Stimulated activated CD8-positive, alpha-beta memory T cell treated with anti-CD3 and anti-CD28 coated beads, Interleukin-7, amount 100 ng/mL, for 1 hour (primary cell): ENCODE measurements at places on chromosomes 3 and 15.

DNA sequence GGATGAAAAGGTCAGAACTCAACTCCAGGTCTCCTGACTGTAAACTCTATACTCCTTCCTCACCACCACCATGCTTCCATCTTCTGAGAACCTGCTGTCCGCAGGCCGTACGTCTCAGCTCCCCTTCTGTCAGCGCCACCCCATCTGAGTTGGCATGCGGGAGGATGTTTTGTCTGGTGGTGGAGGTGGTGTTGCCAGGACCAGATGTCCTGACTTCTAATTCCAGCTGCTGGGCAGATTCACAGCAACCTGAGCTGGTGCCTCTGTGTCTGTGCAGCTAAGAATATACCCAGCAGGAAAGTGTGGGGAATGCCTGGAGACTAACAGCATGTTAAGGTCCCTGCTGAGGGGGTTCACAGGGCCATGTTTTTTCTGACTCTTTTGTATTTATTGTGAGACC is 23.2 kb downstream of the PLA1A start:
- DNase-seq = no peak

- DNase-seq = no peak
These were observed 143.1 kb upstream of the TBL1XR1 start for GRCh38 chr3:177340243-177340830.

GRCh38 chr3:178603735-178604134 is 67.5 kb downstream of the KCNMB2 start:
- no peak for DNase-seq

DNA sequence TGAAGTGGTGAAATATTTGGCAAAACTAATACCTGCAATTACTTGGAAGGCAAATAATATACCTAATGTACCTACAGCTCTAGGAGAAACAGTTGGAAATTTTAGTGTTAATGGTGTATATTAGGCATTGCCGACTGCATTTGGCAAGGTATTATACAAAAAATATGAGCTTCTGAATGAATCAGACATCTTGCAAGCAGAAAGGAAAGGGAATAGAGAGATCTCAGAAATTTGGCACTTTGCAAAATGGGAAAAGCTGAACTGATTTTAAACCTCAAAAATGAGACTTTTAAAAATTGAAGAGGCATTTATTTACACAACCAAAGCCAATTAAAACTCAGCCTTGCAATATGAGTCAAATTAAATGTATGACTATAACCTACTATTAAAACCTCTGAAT is 40.2 kb upstream of the C15orf61 start:
- DNase-seq = no peak

DNA sequence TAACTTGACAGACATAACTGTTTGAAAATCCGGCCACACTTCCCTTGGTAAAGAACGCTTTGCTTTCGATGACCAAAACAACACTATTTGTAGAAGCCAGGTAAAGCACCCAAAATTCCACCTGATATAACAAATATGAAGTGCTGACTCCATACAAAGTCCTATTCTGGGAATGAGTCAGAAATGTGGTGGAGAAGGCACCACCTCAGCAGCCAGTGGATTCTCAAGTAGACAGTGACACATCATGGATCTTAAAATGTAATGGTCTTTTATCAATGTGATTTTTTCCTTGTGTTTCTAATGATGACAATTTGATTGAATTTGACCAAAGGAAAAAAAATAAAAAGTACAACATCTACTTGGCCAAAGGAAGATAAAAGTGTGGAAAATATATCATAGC is 135.0 kb upstream of the WNT5A start:
- DNase-seq = no peak

DNA sequence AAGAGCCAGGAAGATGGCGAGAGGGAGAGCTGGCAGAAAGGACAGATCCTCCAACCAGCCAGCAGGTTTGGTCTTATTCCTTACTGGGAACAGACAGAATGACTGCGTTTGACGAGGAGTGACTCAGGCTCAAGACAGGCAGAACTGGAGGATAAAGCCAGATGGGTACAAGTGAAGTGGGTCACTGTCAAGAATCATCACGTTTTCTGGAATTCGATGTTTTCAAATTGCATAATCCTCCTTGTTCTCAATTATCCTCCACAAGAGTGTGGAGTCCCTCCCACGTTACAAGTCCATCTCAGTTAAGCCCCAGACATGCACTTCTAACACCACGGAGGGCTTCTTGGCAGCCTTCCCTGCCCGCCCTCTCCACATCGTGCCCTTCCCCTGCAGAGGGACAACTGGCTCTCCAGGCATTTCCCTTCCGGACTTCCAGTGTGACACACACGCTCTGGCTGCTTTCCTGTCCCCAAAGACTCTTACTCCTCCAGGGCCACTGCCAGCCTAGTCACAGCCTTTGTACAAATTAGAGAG is 183.1 kb downstream of the CHST2 start:
- no peak for DNase-seq

GRCh38 chr15:48940508-48940907 is 23.2 kb downstream of the SHC4 start:
- DNase-seq = no peak
